ENCODE measurements at places on chromosomes 13 and 19.

- DNase-seq, result no peak
These were observed 8.5 kb downstream of the MIER2 start for GRCh38 chr19:336067-336614.

DNA sequence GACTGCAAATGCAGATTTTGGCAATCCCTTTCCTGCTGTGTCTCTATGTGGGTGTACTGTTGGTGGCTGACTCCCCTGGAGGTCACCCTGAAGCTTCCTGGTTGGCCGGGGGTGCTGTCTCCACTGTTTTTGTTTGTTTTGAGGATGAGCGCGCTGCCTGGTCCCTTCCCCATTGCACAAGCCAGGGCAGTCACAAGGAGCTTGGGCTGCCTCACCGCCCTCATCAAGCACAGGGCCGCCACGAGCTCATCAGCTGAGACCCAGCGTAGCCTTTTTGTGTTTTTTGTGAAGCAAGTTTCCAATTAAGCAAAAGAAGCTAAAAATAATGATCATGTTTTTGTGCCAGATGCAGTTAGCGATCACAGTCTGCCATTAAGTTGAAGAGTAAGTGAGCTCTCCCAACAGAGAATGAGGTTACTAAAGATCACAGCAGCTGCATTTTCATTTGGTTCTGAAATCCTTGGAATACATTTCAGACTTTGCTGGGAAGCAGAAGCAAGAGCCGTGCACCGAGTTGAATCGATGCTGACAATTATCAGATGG lies 57.8 kb downstream of the GGACT start:
- no peak for DNase-seq

GRCh38 chr13:83752141-83752540 lies 130.1 kb downstream of the SLITRK1 start:
- DNase-seq, result no peak

GRCh38 chr19:32672841-32673240 lies 2.1 kb downstream of the ANKRD27 start:
- no peak for DNase-seq

DNA sequence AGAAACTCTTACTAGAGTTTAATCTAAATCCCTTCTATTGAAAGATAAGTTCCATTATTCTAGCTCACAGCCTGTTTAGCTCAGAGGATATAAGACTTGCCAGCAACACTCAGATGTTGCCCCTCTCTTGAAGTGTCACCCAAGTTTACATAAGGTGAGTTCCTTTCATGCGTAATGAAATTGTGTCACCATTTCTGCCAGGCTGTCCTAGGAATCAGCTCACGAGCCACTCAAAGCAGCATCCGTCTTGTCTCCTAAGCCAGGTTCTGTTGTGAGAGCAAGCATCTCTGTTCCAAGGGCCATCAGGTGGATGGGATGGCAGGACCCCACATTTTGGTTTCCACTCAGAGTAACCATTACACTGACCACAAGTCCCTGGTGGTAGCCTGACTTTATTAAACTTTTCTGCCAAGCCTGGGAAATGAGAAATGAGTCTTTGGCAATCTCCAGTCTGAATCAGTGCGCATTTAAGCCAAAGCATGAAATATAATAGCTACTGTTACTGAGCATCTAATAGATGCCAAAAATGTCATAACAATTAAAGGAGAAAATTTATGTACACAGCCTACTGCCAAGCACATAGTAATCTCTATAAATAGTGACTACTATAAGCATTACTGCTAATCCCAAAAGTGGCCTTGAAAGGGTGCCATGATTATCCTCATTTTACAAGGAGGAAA lies 179.6 kb upstream of the MIR17HG start:
- DNase-seq, result no peak

DNA sequence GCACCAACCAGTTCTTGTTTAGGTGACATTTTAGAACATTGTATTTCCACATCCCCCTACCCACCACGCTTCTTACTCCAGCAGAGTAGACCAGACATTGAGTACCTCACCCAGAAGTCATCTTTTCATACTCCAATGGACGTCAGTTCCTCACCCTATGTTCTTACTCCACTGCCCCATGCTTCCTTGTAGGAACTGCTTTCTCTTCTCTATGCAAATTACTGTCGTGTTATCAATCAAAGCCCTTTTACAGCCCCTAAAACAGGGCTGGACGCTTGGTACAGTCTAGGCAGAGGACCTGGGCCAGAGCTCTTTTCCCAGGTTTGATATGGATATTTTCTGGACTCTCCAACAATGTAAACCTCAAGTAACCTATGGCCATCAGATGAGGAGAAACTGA lies 58.2 kb downstream of the USP12 start:
- DNase-seq, result no peak

- DNase-seq, result no peak
These were observed 2.7 kb downstream of the LSR start for GRCh38 chr19:35251456-35251855.

GRCh38 chr13:44629465-44630183 lies 53.5 kb upstream of the TSC22D1 start:
- no peak for DNase-seq

- DNase-seq, result no peak
These were observed 47.3 kb downstream of the NFIX start for GRCh38 chr19:13042443-13043130.

DNA sequence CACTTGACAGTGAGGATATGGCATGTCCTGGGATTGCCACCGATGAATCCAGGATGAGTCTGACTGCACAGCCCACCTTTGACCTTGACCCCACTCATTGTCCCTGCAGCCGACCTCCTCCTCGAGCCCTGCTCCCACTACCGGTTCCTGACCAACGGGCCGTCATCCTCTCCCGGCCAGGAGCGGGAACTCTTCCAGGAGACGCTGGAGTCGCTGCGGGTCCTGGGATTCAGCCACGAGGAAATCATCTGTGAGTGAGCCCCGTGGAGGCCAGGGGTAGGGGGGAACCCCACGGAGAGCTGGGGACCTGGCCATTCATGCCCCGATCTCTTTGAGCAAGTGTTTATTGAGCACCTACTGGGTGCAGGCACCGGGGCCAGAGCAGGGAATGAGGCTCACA lies 28.4 kb downstream of the MYH14 start:
- no peak for DNase-seq

DNA sequence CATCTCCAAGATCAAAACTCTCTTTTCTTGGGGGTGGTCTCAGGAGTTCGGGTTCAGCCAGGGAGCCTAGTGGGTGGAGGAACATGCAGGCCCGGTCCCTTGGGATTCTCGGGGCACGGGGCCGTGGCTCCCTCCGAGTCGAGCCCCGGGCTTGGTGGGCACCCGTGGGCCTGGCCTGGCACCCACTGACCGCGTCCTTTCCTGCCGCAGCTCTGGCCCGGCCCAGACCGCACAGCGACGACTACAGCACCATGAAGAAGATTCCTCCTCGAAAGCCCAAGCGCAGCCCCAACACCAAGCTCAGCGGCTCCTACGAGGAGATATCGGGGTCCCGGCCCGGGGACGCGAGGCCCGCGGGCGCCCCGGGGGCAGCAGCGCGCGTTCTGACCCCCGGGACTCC lies 510.6 kb downstream of the MYO16 start:
- no peak for DNase-seq

GRCh38 chr19:15636026-15636425 lies 4.7 kb upstream of the CYP4F3 start:
- no peak for DNase-seq

DNA sequence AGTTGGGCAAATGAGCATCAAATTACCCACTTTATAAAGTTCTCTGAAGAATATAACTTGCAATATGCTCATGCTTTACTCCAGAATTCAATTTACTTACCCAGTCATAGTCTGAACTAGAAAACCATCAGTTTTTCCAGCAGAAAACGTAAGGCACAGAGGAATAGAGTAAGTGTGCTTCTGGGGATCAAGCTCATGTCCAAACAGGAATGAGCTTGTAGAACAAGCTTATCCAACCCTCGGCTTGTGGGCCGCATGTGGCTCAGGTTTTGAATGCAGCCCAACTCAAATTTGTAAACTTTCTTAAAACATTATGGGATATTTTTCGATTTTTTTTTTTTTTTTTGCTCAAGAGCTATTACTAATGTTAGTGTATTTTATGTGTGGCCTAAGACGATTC lies 308.5 kb upstream of the KLF12 start:
- no peak for DNase-seq

- DNase-seq, result no peak
These were observed 159.6 kb downstream of the FOXO1 start for GRCh38 chr13:40506592-40507446.

- DNase-seq, result no peak
These were observed 10.0 kb downstream of the CALM3 start for GRCh38 chr19:46610851-46611770.

- no peak for DNase-seq
These were observed 17.1 kb upstream of the CD33 start for GRCh38 chr19:51207747-51208146.

DNA sequence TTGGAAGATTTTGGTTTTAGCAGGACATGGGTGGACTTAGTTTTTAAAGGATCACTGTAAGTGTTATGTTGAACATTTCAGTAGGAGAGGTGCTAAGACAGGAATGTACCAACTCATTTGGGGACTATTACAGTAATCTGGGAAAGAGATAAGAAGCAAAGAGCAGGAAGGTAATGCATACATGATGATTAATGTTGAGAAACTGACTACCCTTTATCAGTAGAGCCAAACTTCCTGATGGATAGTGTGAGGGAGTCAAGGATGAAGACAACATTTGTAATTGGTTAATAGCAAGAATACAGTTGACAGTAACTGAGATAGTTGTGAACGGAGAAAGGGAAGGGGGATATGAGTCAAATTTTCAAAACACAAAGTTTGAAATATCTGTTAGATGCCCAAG lies 421.9 kb upstream of the PRR20A start:
- DNase-seq, result no peak

- peak; percentile 14 for DNase-seq
These were observed 8.1 kb upstream of the SDHAF1 start for GRCh38 chr19:35986664-35987570.

DNA sequence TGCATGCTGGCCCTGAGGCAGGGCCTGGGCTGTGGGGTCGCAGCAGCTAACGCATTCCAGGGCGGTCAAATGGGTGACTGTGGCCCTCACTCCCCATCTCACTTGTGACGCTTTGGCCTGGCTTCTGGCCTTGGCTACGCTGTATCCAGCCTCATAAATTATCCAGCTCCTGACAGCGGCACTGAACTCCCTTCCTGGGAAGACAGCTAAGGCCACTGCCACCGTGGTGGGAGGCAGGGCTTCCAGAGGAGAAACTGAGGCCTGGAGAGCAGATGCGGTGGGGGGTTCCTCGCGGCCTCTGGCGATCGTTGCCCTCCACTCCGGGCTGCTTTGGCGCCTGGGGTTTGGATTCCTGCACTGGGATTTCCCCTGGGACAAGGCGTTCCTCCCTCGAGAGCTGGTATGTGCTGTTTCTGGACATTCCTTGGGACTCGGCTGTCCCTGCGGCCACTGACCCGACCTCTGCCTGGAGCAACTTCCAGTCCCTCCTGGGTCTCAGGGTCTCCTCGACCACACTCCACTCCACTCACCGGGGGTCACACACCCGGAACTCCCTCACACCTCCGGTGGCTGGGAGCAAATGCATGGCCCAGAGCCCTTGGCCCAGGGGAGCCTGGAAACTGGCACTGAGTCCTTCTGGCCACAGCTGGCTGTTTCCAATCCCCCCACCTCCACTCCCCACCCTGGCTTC lies 3.4 kb downstream of the TBXA2R start:
- DNase-seq, result no peak

- no peak for DNase-seq
These were observed 437.3 kb upstream of the HTR2A start for GRCh38 chr13:47334173-47334572.

DNA sequence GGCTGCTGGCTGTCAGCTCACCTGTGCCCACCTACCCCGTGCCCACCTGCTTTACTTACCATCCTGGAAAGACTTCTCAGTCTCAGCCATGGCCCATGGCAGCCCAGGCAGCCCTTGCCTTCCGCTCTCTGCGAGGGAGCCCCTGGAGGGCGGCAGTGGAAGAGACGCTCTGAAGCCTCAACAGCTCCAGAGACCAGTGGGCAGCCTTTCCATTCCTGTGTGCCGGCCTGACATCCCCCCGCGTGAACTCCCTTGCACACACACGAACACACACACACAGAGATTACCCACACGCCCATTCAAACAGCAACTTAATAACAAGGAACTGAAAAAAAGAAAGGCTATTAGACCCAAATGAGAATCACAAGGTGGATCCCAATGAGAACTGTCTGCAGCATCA lies 14.2 kb upstream of the RASA3 start:
- DNase-seq, result no peak

GRCh38 chr19:8320564-8321066 lies 560 bp downstream of the NDUFA7 start:
- no peak for DNase-seq

DNA sequence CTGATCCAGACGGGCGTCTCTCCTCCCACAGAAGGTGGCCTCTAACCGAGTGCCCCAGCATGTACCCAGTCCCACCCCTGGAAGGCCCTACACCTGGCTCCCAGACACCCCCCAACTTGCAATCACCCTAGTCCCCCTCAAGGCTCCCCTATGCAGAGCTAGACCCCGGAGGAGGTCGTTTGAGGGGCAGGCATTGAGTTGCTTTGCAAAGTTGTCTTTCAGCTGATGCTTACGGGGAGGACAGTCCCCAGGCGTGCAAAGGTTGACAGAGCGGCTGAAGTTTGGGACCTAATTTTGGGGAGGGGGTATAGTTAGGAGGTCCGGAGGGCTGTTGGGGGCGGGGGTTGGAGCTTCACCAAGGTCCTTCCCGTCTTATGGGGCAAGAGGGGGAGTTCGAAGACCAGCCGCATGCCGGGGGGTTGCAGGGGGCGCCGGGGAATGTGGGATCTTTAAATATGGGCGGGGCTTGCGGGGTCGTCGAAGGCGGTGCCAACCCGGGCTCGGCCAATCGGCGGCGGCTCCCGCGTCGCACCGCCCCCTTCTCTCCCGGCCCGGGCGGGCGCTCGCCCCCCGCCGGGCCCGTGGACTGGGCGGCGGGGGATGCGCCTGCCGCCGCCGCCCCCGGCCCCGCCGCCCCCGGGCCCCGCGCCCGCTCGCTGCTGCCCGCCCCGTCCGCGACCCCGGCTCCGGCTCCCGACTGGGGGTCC lies at the start of gene KCNN1:
Gene KCNN1, plus strand, starts transcription at position 558 of the 707 bp plus-strand sequence. CDS start 6,782 bp downstream, outside the sequence.
- no peak for DNase-seq

DNA sequence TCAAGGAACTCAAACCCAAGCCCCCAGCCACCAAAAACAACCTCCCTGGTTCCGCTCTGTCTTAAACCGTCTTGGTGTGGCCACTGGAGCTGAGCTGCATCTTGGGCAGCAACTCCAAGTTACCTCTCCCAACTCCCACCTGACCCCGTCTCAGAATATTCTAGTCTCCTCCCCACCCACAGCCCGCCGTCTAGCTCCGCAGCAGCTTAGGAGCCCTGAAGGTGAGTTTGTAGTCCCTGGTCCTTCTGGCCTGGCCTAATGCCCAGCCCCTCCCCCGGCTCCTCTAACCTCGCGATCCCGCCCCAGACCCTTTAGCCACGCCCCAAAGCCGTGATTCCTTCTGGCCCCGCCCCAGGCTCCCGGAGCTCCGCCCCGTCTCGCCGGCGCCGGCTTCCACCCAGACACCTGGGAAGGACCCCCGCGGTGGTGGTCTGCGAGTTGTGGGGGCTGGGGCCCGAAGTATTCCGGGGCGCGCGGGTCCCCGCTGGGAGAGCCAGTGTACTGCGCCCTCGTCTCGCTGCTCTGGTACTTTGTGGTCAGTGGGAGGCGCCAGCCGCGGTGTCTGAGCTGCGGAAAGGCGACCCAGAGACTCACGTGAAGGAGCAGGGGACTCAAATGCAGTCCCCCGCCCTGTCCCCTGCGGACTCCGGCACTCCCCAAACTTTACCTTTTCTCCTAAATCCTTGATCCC lies 2.5 kb upstream of the LHB start:
- DNase-seq, result peak; percentile 31

GRCh38 chr13:102212729-102213128 lies 189.1 kb downstream of the FGF14 start:
- no peak for DNase-seq
